ENCODE measurements at places on chromosomes 3 and 15.

DNA sequence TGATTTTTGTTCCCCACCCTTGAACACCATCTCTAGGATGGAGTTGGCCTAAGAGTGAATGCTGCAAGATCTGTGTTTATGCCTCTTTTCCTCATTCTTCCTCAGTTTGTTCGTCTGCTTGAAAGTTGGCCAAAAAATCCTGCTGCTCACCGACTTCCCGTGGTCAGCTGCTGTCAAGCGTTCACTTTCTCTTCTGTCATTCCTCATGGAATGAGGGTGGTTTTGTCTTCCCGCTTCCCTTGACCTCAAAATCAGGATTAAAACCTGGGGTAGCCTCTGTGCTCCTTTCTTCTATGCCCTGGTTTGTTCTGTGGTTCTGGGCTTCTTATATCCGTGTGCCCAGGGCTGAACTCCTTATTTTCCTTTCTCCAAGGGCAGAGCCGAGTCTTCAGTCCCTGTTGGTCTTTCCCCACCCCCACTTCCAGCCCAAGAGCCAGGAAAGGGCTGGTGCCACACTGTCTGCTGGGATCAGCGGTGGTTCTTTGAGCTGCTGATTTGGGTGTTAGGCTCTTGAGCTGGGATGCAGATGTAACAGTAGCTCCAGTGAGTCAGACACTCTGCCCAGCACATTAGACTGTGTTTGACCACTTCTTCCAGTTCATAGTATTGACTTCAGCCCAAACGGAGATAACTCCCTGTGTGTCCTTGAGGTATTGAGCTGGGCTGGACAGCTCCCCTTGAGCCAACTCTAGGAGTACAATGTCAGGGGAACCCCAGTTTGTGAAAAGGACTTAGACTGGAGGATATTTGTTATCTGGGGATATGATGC is 2.3 kb downstream of the SERF2 start:
- DNase-seq, result no peak

DNA sequence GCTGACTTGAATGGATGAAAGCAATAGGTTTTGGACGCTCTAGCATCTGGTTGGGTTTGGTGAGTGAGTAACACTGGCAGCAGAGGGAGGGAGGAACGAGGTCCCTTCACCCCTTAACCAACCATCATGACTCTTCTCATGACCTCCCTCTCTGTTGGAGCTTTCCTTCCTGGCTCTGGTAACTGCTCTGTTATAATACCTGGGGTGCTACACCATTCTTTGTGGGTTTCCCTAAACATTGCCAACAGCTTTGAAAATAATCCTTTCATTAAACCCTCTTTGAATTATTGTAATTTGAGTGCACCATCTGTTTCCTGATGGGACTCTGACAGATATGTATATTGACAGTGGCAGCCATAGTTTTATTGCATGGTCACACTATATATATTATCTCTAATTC is 146.2 kb upstream of the PTPRG start:
- no peak for DNase-seq

DNA sequence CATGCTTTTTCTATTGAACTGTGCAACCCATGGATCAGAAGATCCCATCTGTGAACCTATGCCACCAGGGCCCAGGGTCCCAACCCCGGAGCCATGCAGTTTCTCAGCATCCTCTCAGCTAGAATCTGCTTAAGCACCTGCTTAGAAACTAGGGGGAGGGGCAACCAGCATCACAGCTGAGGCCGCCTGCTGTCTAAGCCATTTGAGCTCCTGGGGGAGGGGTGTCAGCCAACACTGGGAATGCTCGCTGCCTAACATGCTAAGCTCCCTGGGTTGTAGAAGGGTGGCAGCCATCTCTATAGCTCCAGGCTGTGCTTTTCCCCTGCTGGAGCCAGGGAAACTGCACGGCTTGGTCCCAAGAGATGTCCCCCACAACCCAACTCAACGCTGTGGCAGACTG is 322.8 kb downstream of the EDEM1 start:
- no peak for DNase-seq

DNA sequence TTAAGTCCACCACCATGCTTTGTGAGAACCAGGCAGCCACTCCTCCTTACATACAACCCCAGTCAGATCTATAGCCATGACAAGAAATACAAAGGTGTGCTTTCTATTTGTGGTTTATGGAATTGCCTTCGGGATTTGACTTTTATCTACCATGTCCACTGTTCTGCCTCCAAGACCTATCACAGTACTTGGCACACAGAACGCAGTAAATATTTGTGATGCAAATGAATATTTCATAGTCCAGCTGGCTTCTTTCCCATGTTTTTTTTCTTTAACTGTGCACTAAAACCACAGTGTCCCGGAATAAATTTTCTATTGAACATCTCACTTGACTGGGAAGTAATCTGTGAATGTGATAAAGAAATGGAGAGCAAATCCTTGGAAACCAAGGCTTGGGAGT is 314.7 kb downstream of the RORA start:
- DNase-seq, result no peak

- no peak for DNase-seq
Measured at GRCh38 chr3:33645060-33645647, 72.9 kb downstream of the CLASP2 start.

GRCh38 chr3:36488077-36488789 is 107.9 kb downstream of the STAC start:
- DNase-seq, result no peak

DNA sequence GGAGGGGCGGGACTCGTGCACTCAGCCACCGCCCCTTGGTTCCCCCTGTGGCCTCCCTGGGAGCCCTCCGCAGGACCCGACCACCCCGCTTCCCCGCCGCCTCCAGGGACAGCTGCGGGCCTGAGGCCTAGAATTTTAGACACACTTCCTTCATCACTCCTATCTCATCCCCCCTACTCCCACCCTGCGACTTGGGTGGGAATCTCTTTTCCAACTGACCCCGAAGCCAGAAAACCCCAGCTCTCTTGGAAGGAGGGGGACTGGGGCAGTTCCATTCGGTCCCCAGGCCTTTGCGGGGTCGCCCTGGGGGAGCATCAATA is 289 bp upstream of the TFDP2 start:
- no peak for DNase-seq

DNA sequence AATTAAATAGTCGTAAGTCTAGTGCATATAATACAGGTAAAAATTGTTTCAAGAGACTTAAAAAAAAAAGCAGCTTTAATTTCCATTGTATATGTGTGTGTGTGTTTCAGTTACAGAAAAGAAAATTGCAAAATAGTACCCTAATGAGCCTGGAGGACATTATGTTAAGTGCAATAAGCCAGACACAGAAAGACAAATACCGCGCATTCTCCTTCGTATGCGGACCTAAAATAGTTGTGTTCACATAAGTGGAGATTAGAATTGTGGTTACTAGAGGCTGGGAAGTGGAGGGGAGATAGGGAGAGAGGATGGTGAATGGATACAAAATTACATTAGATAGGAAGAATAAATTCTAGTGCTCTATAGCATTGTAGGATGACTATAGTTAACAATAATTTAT is 3.6 kb downstream of the MESD start:
- no peak for DNase-seq

DNA sequence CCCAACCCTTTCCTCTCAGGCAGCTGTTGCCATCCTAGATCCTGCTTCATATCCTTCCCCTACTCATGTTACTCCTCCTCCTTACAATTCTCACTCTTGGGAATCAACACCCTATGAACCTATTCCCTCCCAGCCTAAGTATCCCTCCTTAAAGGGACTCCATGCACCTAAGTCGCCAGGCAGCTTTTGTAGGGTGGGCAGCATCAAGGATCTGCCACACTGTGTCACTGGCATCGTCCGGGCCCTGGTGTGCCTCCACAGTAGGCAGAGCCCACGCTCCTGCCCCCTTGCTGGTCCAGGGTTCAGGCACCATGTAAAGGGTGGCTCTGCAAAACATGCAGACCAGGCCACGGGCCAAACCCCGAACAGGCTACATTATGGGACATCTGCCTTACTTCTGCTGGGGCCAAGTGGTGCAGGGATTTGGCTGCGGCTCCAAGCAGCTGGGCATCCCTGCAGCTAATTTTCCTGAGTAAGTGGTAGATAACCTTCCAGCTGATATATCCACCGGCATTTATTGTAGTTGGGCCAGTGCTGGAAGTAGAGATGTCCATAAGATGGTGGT is 53.4 kb downstream of the GSK3B start:
- no peak for DNase-seq

GRCh38 chr3:44892689-44893088 is 18.3 kb downstream of the TGM4 start:
- DNase-seq, result no peak

- DNase-seq, result no peak
Measured at GRCh38 chr3:27166888-27167287, 202.3 kb downstream of the NEK10 start.

GRCh38 chr3:49794431-49794830 is 5.2 kb downstream of the CDHR4 start:
- DNase-seq, result no peak

GRCh38 chr3:168083906-168084305 is 11.8 kb downstream of the GOLIM4 start:
- no peak for DNase-seq

DNA sequence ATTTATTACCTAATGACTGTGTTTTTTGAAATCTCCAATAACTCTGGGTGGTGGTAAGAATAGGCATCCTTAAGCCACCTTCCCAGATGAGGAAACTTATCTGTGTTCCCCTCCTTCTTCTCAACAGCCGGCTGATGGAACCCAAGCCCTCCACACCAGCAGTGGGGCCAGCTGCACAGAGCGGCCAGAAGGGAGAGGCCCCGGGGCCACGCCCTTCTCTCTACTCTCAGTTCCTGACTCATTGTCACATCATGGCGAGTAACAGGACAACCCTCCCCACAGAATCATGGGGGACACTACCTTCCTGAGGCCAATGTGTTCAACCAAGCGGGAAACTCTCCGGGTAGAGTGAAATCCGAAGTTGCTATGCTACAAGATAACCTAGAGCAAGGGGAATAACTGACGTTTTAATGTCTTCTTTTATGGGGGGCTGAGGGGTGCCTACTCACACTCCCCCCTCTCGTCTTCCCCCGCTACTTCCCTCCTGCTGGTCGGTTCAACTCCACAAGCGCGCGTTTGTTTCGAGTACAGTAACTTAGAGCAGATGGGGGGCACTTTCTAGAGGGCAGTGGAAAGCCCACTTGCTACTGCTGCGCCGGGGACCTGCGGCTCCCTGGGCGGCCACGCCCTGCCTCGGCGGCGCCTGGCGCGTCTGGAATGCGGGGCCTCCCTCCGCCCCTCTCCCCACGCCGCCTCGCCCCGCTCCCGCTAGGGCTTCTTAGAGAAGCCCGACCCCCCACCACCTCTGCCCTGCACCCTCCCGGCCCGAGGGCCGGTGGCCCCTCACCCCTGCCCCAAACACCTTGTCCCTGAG is 621 bp downstream of the ANXA2 start:
- DNase-seq, result peak; percentile 47

- DNase-seq, result no peak
Measured at GRCh38 chr15:78308422-78309032, 9.1 kb upstream of the SKIC8 start.

DNA sequence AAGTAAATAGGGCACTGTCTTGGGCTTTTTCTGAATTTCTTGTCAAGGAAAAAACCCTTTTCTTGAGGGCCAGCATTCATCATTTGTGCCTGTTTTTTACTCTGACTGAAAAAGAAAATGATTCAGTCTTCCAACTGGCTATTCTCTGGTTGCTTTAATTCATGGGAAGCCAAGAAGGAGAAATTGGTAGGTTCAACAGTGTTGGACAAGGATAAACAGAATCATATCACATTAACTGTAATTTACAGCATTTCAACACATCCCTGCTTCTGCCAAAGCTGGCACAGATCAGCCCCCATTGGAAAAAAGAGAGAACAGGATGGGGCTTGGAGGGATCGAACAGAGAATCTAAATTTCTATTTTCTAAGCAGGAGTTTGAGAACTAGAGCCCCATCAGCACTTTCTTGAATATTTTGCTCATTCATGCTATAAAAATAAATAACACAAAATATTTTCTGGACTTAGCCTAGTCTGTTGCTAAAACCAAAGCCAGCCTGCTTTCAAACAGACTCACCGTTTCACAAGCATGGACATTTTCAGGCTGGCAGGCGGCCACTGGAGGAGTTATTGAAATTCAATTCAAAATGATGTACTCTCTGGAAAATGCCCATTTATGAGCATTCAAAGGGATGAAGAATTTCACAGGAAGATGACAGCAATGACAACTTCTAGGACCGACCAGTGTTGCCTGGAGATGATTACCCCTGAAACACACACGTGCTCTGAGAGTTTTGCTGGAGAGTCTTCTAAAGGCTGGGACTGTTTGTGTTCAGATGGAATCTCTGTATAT is 181.2 kb downstream of the WNT5A start:
- DNase-seq, result no peak

DNA sequence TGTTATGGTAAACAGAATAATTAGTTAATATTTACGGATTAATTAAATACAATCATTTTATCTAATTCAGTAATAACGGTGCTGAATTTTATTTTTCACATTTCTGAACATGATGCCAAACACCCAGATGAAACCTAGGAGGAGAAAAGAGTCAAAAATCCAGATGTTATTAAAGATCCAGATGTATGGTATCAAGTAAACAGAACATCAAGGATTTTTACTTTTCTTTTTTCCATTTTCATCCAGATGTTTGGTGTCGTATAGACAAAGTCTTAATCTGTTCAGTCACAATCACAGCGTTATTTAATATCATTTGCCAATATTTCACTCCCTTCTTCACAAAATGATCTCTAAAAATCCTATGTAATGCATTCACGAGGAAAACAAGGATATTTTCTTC is 64.0 kb upstream of the NR2F2 start:
- DNase-seq, result no peak

- no peak for DNase-seq
Measured at GRCh38 chr15:80309769-80310384, 57.9 kb upstream of the CTXND1 start.

DNA sequence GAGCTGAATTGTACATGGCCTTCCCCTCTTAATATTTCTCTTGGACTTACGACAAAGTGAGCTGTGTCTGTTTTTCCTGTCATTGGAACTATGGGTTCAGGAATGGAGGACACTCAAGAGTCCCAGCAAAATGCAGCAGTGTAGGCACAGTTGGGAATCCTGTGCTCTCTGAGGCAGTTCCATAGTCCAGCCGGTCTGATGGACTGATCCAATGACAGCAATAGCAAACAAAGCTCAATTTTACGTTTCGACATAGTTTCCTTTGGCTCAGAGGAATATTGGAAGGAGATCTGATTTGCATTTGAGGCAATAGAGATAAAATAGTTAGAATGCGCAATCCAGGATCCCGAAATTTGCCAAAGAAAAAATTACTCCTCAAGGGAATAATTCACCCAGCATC is 276.9 kb upstream of the CNTN3 start:
- no peak for DNase-seq

DNA sequence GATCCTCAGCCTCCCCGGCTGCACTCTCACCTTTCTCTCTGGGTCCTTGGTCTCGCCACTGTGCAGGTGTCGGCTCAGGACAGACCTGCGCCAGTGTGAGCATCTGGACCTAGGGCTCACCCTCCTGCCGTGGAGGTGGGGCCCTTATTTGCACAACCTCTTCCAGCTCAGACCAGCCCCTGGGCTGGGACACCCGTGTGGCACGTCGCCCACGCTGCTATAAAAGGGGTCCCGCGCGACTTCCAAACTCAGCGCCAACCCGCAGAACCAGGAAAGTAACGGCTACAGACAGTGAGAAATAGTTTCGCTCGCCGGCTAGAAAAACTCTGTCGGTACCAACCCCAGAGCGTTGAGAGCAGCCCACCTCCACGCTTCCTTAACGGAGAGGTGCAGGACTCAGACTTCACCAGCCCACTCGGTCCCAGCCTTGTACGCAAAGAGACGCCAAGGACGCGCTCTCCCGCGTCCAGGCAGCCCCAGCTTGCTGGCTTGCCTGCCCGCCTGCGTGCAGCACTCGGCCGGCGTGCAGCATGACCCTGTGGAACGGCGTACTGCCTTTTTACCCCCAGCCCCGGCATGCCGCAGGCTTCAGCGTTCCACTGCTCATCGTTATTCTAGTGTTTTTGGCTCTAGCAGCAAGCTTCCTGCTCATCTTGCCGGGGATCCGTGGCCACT is at the start of the genes DUOX2 and DUOXA2:
TSS of gene DUOX2 (minus strand) at position 97 of the 675 bp plus-strand sequence. CDS start 761 bp downstream, outside the sequence.
TSS of gene DUOXA2 (plus strand) at position 251 of the 675 bp plus-strand sequence. CDS start at position 531, 280 bp downstream.
- DNase-seq, result no peak
